ENCODE measurements at places on chromosomes 7 and 10. TPM values are rescaled to one million over a fixed set of nuclear protein-coding genes. Genes with fewer than 3 reads are reported as not detected.
A peak's percentile ranks its signal among the peaks of the same experiment; 100 is the strongest.

The PON1 gene
- 0.33 TPM for polyA plus RNA-seq

The MRPS17 gene
- polyA plus RNA-seq, result 19.1 TPM

The INMT gene
- 1.1 TPM for polyA plus RNA-seq

The BHLHA15 gene
- polyA plus RNA-seq, result not detected

GRCh38 chr7:100673942-100674410 lies 436 bp downstream of the GNB2 start:
- no peak for DNase-seq

GRCh38 chr10:96287392-96288105 lies 16.2 kb upstream of the BLNK start:
- peak; percentile 78 for DNase-seq

DNA sequence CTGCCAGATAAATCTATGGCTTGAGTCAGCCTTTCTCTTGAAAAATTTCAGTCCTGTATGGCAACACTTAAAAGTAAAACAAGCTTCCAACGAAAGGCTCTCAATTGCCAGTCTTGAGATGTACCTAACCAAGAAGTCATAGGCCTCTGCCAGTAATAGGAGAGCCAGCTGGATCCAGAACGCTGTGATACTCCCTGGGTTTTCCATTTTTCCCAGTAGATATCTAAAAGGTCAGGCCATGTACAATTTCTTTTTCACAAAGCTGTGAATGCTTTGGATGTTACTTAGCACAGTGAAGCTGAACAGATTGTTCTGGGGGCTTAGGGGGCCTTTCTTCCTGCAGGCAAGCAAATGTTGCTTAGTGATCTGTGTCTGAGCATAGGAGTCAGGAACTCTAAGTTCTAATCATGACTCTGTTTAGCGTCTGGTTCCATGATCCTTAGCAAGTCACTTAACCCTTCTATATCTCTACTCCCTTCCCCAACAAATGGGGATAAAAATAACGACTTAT lies 86.5 kb downstream of the ARMH3 start:
- DNase-seq, result no peak

GRCh38 chr7:92785923-92786322 lies 50.5 kb downstream of the CDK6 start:
- no peak for DNase-seq

DNA sequence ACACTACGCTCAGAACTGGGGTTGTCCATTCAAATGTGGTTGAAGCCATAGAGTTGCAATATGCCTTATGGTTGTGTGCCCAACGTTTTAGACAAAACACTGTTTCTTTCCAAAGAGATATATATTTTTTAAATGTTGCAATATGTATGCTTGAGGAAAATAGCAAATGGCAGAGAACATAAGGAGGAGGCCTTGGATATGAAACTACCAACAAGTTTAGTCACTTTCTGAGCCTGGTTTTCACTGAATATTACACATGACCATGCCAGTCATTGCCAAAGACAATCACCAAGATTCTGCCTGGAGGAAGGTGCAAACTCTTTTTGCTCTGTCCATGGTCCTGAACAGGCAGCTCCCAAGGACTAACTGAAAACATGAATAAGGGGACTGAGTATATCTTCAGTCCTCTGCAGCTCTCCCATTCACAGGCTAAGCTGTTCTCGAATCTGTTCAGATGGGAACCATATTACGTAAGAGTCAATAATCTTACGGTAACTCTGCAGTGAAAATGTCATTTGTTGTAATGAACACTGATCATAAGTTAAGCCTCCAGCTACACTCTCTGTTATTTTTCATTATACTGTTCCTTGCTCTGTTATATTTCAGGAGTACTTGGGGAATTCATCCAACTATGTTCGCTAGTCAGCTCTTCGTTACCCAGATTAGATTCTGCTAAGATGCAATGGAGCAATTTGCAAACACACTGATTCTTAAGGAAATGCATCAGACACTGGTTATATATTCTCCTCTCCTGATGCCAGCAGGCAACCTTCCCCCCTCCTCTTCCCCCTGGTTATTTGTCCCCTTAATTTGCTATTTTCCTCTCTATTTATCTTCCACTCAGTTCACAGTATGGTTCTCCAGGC lies 90.7 kb upstream of the C1QL3 start:
- DNase-seq, result peak; percentile 75

GRCh38 chr10:18312374-18313139 lies 172.3 kb downstream of the CACNB2 start:
- DNase-seq, result peak; percentile 60

- DNase-seq, result no peak
Observed at GRCh38 chr7:157693071-157693520, 356.3 kb downstream of the DNAJB6 start.

DNA sequence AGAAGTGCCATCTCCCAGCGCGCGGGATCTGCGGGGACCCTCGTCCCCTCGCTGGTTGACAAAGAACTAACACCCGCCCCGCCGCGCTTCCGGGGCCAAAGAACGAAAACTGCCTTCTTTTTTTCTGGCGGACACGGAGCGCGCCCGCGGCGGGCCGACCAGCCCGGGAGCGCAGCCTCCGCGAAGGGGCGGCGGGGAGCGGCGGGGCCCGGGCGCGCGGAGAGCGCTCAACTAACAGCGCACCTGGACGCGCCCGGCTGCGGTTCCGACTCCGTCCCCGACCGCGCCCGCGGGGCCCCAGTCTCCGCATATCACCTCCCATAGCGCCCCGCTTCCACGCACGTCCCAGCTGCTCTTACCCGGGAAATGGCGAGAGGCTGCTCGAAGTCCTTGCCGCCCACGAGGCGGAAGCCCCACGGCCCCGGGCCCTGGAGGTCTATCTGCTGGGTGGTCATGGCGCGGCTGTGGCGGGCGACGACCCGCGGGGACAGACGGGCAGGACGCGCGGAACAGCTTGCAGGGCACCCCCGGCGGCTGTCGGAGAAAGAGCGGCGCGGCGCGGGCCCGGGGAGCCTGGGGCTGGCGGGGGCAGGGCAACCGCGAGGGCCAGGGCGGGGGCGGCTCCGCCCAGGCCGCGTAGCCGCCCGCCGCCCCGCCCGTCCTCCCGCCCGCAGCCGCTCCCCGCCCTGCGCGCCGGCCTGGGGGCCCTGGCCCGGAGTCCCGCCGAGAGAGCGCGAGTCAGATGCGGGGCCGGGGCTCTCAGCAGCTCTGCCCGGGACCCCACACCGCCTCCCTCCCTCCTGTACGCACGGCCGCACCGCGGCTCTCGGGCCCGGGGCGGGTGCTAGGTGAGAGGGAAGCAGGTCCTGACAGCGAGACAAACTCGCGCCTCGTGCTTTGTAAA lies at the start of gene PDLIM1:
TSS of gene PDLIM1 (minus strand) at position 543 of the 904 bp plus-strand sequence. CDS start at position 455, 88 bp downstream.
- no peak for DNase-seq

GRCh38 chr7:23544913-23545354 lies 13.2 kb upstream of the TRA2A start:
- no peak for DNase-seq

- DNase-seq, result no peak
Observed at GRCh38 chr7:107461938-107462533, 7.8 kb upstream of the GPR22 start.

DNA sequence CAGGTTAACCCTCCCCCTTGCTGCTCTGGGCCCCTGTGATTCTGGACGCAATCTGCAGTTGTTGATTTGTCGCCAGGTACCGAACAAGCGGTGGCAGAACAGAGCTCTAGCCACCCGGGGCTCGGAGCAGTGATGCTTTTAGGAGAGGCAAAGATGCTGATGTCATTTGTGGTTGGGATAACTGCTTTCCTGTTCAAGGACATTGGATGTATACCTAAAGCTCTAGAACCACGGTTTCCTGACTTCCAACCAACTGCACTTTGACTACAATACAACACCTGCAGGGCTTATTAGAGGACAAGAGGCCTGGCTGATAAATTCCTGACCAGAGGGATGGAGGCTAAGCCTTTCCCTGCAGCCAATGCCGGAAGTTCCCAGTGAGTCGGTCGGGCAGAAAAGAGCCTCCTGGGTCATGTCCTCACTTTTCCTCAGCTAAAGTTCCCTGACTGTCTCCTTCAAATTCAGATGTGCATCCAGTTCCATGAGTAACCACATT lies 6.5 kb upstream of the RBM20 start:
- no peak for DNase-seq

- DNase-seq, result no peak
Observed at GRCh38 chr10:124116771-124117510, 23.5 kb upstream of the CHST15 start.

DNA sequence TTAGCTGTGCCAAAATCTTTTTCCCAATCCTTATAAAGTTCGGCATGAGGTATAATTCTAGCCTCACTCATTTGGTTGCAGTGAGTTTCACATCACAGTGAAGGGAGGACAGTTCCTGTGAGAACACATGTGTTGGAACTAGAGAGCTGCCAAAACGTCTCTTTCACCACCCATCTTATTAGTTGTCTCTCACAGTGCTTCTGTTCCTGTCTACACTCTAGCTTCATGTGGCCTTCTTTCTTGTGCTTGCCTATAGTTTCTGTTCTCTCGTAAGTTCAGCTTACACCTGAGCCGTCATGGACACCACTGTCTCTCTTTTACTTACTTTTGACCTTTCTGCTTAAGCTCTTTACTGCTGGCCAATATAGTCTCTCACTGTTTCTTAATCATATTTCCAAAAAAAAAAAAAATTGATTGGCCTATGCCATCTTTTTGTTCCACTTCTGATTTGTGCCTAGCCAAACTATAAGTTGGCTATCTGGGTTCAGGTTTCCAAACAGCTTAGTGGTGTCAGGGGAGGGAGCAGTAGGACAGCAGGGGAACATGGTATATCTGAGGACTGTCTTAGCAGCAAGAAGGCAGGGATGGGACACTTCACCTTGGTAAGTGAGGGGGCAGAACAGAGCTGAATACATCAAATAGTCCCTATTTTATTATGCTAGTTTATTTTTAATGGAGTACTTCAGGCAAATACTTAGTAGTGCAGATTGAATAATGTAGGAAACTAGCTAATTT lies 38.0 kb downstream of the ZNRF2 start:
- no peak for DNase-seq

DNA sequence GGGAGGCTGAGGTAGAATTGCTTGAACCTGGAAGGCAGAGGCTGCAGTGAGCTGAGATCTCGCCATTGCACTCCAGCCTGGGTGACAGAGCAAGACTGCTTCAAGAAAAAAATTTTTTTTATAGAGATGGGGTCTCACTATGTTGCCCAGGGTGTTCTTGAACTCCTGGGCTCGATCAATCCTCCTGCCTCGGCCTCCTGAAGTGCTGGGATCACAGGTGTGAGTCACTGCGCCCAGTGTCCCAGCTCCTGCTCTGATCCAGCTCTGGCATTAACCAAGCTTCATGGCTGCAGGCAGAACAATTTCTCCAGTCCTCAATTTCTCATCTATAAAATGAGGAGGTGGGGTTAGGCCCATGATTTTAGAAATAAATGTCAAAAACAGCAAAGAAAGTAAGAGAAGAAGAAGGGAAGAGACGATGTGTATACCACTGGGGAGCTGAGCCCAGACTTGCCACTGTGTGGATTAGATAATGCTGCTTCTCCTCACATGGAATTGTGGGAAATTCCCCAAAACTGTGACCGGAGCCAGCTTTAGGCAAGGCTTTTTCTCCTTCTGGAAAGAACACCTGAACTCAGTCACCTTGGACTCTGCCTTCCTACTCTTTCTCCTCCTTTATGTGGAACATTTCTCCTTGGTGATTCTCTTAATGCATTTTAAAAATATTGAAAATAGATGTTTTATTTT lies 25.5 kb downstream of the IL15RA start:
- DNase-seq, result no peak

Measured in left kidney (tissue), 8 donors.